Memory B cell (primary cell): ENCODE measurements at places on chromosomes 12 and 14.

DNA sequence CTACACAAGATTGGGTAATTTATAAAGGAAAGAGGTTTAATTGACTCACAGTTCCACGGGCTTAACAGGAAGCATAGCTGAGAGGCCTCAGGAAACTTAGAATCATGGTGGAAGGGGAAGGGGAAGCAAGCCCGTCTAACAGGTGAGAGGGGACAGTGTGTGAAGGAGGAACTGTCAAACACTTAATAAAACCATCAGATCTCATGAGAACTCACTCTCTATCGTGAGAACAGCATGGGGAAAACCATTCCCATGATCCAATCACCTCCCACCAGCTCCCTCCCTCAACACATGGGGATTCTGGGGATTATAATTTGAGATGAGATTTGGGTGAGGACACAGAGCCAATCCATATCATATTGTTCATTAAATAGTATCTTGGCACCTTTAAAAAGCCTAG is 56.1 kb downstream of the EPS8 start:
- DNase-seq = no peak

GRCh38 chr12:50932787-50933280 is 19.5 kb upstream of the HIGD1C start:
- DNase-seq = no peak

- peak; percentile 19 for DNase-seq
Measured at GRCh38 chr12:11621797-11622423, 27.6 kb upstream of the ETV6 start.

DNA sequence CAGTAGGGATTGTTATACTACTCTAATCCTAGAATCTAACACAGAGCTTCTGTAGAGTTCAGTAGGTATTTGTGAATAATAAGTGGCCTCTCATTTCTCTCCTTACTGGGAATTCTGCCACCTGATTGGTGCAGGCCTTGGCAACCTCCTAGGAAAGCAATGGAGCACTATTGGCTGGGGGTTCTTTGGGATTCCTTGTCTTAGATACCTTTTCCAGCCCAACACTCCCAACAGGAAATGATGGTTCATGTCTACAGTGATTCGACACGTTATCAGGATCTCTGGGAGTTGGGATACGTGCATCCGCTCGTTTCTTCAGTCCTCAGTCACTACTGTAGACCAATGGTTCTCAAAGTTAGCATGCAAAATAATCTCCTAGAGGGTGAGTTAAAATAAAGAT is 67.4 kb downstream of the ELK3 start:
- DNase-seq = no peak

DNA sequence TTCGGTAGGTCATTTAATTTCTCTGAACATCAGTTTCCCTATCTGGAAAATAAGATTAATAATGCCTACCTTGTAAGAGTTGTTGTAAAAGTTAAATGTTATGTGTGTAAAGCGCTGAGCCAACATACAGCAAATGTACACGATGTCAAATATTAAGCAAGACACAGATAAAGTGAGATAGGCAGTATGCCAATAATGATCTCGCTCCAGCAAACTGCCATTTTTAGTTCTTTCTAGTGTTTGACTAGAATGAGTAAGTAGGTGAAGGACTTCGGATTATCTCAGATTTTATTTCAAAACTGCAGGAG is 840 bp downstream of the DHRS7 start:
- no peak for DNase-seq

DNA sequence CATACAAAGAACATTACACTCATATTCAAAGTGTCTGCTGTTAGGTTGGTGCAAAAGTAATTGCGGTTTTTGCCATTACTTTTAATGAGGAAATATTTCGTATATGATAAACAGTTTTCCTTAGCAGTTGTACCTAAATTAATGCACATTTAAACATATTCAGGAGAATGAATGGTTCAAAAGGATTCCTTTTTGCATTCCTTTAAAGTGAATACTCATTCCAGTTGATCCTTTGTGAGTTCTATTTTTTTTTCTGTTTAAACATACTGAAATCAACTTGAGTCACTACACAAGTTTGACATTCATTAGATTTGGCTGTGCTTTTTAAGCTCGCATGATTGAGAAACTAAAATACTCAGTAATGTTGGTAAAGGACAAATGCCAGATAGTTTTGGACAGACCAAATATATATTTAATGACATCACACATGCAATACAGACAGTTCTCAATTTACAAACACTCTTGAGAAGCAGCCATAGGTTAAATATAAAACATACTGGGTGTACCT is 13.8 kb upstream of the SLC38A2 start:
- no peak for DNase-seq

- no peak for DNase-seq
Measured at GRCh38 chr14:55005071-55005470, 21.8 kb downstream of the WDHD1 start.

GRCh38 chr14:21428930-21429329 is 27.0 kb downstream of the CHD8 start:
- no peak for DNase-seq

GRCh38 chr14:68210729-68211299 is 391.2 kb downstream of the RAD51B start:
- peak; percentile 30 for DNase-seq

GRCh38 chr12:77555074-77555473 is 275.6 kb upstream of the NAV3 start:
- DNase-seq = no peak

DNA sequence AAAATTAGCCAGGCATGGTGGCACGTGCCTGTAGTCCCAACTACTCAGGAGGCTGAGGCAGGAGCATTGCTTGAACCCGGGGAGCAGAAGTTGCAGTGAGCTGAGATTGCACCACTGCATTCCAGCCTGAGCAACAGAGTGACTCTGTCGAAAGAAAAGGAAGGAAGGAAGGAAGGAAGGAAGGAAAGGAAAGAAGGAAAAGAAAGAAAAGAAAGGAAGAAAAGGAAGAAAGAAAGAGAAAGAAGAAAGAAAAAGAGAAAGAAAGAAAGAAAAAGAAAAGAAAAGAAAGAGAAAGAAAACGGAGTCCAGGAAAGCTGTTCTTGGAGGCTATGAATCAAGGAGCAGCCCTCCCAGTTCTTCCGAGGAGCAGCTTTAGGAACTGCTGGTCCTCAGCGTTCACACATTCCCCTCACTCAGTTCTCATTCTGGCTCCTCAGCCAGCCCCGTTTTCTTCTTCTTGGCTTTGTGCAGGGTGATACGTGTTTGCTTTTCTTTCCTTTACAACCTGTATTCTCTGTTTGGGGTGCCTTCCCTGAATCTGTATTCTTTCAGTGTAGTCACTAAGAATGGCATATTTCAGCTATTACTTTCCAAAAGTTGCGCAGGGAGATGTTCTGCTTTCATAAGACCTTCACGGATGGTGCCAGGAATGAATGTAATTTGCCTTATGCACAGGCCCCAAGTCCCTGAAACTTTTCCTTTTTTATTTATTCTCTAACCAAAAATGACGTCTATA is 12.2 kb downstream of the FBXL14 start:
- no peak for DNase-seq
